ENCODE measurements at places on chromosomes 13 and 19. TPM values are rescaled to one million over a fixed set of nuclear protein-coding genes. Genes with fewer than 3 reads are reported as not detected.

Gene ZNF77
- total RNA-seq, result 4.1 TPM

Gene OXGR1
- not detected for total RNA-seq

Gene SIGLEC14
- total RNA-seq, result not detected

Gene SYCN
- total RNA-seq, result not detected

Gene FGF9
- total RNA-seq, result 0.25 TPM

Gene CLDND2
- total RNA-seq, result not detected

Gene DNAJC15
- 6.7 TPM for total RNA-seq
